CD4-positive, alpha-beta T cell treated with Interleukin-15 for 4 hours (primary cell): ENCODE measurements at places on chromosomes 16 and 17.

GRCh38 chr16:51410125-51410524 lies 259.1 kb upstream of the SALL1 start:
- DNase-seq, result no peak

DNA sequence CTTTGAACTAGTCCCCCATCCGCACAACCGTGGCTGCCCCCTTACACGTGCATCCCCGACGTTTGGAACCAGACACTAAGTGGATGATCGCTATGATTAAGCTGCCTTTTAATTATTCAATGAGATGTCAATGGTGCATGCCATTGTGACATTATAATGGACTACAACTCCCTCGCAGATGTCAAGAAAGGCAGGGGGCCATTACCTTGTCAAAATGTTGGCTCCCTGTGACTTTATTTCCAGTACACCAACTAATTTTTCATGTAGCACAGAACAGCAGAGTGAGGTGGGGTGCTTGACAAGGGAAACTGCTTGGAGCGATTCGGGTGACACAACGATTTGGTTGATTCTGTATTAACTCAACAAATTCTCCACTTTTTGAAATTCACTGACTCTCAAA lies 26.5 kb downstream of the ASIC2 start:
- DNase-seq, result no peak

- DNase-seq, result no peak
These were observed 47.8 kb downstream of the BMERB1 start for GRCh38 chr16:15482068-15482747.

DNA sequence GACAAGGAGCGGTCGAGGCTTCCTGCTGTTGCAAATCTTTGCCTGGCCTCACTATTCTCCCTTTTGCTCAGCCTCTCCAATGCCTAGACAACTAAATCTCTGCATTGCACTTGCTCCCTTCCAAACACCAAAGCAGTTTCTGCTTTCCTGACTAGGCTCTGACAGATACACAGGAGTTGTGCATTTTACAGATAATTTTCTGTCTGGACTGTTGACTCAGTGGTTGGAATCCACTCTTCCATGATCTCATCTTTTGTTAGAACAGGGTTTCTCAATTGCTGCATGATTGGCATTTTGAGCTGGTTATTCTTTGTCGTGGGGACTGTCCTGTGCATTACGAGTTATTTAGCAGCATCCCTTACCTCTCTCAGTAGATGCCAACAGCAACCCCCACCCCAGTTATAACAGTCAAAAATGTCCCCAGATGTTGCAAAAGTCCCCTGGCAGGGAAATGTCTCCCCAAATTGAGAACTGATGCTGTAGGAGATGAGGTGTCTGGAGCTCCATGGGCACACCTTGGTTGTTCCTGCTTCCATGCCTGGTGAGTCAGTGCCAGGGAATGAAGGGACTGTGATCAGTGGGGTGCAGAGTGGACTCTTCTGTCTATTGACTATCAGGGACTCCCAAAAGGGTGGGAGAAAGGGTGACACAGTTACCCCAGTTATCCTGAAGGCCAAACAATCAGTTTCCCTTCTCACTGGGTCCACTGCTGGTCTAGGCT lies 557.4 kb upstream of the PSMD7 start:
- DNase-seq, result no peak
